ENCODE measurements at places on chromosomes 4 and X.

DNA sequence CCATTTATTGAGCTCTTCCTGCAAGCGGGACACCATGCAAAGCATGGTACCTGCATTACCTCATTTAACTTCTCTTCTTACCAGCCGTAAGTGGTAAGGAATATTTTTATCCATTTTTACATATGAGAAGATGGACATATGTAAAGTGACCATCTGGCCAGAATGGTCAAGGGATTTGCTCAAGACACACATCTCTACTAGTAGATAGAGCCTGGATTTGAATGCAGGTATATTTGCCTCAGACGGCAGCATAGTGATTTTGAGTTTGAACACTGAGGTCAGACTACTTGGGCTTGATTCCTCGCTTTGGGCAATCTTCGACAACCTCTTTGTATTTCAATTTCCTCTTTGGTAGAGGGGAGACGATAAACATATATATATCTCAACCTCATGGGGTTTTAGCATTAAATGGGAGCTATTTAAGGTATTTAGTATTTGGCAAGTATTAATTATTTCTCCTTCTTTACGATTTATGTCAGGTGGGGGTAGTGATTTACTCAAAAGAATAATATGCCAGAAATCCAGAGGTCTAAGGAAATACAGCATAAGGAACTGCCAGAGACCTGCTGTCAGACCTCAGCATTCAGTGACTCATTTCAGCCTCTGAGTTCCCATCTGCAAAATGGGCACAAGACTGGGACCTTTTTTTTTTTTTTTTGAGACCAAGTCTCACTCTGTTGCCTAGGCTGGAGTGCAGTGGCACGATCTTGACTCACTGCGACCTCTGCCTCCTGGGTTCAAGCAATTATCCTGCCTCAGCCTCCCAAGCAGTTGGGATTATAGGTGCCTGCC lies 34.6 kb upstream of the CHRNA9 start:
- no peak for DNase-seq

- no peak for DNase-seq
Measured at GRCh38 chr4:138959097-138959815, 56.3 kb upstream of the NOCT start.

DNA sequence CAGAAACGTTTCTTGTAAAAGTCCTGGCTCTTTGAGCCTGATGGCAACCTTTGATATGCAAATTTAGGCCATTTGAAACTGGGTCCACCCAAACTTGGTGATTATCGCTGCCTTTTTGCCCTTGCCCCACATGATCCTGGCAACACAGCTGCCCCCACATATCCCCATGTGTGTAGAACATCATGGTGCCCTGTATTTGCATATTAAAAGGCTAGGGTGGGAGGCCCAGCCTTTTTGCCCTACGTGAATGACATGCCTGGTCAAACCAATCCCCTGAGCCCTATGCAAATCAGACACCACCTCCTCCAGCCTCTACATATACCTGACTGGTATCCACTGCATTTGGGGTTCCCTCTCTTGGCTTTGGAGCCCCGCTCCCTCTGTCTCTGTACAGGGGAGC lies 202.4 kb downstream of the MAB21L2 start:
- DNase-seq = no peak

DNA sequence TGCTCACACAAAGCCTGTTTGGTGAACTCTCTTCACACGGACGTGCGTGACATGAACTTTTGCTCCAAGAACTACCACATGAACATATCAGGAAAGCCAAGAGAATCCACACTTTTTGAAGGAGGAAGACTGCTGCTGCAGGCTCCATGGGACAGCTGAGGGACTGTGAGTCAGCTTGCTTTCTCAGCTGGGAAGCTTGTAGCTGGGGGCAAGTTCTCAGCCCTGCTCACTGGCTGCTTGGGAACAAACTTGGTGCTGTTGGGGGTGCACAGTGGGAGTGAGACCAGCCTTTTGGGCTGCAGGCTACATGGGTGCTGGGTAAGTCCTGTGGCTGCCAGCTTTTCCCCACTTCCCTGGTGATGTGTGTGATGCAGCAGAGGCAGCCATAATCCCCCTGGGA lies 123.9 kb downstream of the ATP8A1 start:
- no peak for DNase-seq

DNA sequence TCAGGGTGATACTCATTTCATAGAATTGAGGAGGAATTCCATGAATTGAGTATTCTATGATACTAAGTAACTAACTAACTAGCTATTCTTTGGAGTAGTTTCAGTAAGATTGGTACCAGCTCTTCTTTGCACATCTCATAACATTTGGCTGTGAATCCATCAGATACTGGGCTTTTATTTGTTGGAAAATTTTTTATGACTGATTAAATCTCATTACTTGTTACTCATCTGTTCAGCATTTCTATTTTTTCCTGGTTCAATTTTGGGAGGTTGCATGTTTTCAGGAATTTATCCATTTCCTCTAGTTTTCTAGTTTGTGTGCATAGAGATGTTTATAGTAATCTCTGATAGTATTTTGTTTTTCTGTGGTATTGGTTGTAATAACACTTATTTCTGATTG lies 70.8 kb upstream of the FREM3 start:
- DNase-seq = no peak

DNA sequence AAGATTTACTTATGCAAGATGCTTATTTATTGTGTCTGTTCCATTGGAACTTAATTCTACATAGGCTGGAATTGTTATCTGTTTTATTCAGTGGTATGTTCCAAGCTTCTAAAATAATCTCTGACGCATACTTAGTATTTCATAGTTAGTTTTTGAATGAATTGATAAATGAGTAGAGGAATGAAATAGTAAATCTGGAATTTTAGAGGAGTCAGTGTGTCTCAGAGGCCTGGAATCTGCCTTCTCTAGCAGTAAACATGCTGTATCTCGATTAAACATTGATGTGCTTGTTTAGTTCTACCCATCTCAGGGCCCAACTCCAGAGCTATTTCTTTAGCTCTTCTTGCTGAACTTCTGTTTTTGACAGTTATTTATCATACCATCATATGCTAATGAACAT lies 154.2 kb upstream of the MAGEC2 start:
- DNase-seq = no peak

- DNase-seq = no peak
Measured at GRCh38 chr4:157217708-157218107, 2.8 kb upstream of the GRIA2 start.

GRCh38 chr4:189613207-189613606 lies 327.5 kb upstream of the FRG1 start:
- no peak for DNase-seq

DNA sequence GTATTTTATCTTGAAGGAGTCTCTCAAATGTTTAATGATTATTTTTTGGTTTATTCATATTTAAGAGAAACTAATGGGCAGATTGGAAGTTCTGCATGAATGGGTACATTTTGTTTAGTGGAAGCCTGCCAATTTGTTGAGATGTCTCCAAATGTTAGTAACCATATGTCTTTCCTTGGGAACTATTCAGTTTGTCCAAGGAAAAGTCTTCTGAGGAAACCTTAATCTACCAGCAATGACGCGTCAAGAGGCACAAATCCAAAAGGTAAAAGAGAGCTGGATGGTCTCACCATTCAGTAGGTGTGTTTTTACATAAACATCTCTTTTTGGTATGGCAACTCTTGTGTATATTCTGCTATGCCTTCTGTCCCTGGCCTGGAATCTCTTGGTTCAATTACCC lies 37.4 kb upstream of the NDST3 start:
- DNase-seq = no peak

GRCh38 chrX:72282302-72282701 lies 5.3 kb upstream of the RPS4X start:
- DNase-seq = no peak

DNA sequence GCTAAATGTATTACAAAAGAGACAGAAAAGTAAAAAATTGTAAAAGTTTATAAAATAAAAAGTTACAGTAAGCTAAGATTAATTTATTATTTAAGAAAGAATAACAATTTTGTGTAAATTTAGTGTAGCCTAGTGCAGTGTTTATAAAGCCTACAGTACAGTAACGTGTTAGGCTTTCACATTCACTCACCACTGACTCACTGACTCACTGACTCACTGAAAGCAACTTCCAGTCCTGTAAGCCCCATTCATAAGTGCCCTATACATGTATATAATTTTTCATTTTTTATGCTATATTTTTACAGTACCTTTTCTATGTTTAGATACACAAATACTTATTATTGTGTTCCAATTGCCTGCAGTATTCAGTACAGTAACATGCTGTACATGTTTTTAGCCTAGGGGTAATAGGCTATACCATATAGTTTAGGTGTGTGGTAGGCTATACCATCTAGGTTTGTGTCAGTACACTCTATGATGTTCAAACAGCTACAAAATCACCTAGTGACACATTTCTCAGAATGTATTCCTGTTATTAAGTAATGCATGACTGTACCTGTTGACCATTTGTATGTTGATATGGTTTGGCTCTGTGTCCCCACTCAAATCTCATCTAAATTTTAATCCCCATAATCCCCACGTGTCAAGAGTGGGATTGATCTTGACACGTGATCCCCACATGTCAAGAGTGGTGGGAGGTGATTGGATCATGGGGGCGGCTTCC lies 57.9 kb downstream of the CFAP299 start:
- no peak for DNase-seq

Data from germinal center (tissue), 1 donor.